ENCODE measurements at places on chromosomes 7 and 10.

GRCh38 chr7:1242256-1242605, 9.6 kb downstream of the UNCX start:
- DNase-seq: no peak

DNA sequence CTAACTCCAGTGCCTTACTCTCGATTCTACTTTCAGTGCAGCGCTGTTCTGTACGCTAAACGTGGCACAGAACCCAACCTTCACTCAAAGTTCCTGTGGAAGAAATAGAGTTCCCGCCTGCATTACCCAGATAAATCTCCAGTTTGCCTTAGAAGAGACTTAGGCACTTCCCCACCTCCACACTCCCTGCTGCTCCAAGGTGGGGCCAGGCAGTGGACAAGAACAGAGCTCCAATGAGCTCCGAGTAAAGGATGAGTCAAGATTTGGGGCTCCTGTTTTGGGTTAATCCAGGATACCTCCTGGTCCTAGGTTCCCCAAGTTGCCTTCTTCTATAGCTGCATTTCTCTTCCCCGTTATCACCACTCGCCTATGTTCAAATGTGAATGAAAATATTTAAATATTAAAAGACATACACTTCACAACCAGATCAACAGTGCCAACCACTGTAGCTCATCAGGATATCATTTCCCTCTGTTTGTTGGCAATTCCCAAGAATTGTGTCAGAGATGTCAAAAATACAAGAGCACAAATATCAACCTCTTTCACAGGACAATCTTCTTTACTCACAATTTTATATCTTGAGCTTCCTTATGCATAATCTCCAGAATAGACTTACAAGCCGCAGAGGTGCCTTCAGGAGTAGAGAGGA, 48.0 kb downstream of the MALSU1 start:
- DNase-seq: no peak

DNA sequence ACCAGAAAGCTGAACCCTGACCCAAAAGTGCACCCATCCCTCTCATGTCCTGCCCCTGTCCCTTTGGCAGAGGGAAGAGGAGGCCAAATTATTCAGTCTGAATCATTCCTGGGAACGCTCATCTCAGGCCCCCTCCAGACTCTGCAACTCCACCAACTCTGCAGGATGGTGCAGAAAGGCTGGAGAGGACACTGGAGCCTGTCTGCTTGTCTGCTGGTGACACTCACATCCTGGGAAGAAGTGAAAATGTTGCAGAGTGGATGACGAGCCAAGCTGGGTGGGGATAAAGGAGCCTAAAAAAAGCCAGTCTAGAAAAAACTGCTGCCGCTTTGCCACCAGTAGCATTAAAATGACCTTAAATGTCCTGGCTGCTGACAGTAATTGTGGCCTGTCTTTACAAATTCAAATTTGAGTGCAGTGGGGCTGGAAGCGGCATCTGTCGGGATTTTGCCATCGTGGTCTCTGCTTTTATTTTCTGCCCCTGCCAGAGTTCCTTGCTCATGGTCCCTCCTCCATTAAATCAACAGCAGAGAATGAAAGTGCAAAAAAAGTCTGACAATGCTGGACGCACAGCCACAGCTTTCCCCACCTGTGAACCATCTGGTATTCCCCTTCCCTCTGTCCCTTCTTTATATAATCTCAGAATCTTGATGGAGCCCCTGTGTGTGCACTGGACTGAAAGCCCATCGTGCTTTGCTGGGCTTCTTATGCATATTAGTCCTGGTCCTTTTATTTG, 63.9 kb downstream of the STK17A start:
- no peak for DNase-seq

DNA sequence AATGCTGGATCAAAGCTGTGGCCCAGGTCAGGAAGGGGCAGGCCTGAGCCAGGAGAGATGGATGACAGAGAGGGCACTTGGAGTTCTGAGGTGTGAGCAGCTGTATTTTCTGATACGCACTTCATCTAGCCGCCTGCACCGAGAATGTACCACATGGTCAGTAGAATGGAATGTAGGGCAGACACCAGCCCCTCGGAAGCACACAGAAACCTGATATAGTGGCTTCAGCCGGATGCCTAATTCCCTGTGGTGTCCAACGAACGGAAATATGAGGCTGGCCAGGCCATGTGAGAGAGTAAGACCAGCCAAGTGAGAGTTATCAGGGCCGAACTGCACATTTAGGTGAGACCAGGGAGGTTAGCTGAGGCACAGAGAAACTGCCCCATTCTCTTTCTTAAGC, 46.7 kb upstream of the PLCE1 start:
- no peak for DNase-seq

GRCh38 chr10:125144693-125145623, 15.4 kb downstream of the CTBP2 start:
- DNase-seq: no peak

DNA sequence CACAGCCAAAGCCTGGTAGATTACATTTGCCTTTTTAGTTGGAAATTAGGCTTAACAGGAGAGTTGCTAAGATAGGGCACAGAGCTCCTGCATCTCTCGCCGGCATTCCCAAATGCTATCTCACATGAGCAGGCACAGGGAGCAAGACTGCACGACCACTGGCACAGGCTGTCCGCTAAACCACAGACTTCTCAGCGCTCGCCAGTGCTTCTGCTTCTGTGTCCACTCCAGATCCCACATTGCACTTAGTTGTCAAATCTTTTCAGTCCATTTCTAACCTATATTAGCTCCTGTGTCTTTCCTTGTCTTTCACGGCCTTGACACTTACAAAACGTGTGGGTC, 138.9 kb downstream of the EGFR start:
- DNase-seq: no peak

GRCh38 chr7:129714514-129715063, 103.1 kb downstream of the NRF1 start:
- DNase-seq: no peak
